GDM1 (cell line): ENCODE measurements at places on chromosomes 12 and 14.

GRCh38 chr12:108102363-108102762 is 26.7 kb upstream of the WSCD2 start:
- no peak for DNase-seq

GRCh38 chr12:93540466-93540865 is 32.0 kb upstream of the SOCS2 start:
- no peak for DNase-seq

DNA sequence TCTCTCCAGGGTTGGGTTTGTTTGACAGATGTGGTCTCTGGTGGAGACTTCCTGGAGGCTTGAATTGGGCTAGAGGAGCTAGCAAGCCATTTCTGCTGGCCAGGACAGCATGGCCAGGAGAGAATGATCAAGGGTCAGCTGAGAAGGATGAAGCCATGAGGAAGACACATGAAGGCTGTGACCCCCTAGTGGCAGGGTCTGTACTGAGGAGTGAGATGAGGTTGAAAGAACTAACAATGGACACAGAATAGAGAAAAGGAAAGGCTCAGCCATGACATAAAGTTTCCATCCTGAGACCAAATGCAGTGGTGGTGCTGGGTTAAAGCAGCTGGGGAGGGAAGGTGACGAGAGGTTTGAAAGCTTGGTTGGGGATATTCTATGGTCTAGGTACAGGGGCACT is 89.9 kb downstream of the NT5DC3 start:
- no peak for DNase-seq

DNA sequence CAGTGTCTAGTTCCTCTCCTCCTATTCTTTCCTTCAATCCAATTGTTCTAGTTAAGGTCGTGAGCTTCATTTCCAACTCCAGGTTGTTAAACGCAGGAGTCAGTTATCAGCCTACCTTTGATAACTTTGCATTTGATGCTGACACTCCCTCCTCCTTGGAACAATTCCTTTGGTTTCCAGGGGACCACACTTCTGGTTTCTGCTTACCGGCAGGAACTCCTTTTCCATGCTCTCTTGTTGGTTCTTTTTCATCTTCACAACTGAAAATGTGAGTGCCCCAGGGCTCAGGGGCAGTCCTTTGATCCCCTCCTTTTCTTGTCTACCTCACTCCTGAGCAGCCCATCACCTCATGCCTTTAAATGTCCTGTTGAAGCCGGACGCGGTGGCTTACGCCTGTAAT is 5.0 kb downstream of the EEF1AKMT3 start:
- DNase-seq: no peak

DNA sequence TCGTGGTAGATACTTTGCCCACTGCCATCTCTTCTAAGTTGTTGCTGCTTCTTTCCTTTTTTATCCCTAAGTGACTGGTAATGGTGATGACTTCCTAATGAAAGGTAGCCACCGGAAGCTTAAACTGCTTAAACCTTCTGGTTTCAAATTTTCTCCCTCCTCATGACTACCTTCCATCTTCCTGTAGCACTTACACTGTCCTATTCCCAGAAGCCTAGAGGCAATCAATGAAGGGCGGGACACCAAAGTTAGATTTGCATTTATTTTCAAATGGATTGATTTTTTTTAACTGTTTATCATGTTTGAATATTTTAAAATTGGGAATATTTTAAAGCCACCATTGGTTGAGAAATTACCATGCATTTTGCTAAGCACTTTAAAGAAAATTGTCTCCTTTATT is 64.7 kb downstream of the MSRB3 start:
- DNase-seq: no peak

DNA sequence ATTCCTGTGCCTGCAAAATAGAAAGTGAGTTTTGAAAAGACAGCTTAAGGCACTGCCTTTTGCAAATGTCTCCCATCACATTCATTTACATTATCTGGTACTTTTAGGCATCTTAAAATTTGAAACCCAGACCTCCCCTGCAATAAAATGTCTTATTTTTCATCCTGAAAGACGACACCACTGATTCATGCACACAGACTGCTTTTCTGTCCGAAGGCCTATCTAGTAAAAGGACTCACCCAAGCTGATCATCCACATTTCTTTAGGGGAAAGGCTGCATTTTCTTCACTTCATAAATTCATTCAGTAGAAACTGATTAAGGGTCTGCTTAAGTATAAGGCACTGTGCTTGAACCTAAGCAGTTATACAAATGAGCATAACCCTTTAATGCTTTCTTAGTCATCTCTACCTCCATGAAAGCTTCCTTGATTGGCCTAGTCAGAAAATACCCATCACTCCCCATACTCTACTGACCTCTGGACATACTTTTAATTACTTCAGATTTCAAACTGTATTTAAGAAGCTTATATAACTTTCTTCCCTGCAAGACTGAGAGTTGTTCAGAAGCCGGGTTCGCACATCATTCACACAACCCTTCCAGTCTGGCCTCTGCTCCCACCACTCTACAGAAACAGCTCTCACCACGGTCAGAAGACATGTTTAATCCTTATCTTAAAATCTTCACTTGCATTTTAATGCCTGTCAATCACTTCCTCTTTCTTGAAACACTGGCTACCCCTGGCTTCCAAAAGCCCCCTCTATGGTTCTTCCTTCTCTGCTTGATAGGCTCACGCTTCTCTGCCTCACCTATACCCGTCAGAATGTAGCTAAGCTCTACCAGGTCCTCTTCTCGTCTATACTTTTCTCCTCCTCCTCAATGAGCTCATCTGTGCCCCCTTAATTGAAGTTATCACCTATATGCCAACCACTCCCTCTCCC is 288.6 kb downstream of the MED13L start:
- DNase-seq: no peak

DNA sequence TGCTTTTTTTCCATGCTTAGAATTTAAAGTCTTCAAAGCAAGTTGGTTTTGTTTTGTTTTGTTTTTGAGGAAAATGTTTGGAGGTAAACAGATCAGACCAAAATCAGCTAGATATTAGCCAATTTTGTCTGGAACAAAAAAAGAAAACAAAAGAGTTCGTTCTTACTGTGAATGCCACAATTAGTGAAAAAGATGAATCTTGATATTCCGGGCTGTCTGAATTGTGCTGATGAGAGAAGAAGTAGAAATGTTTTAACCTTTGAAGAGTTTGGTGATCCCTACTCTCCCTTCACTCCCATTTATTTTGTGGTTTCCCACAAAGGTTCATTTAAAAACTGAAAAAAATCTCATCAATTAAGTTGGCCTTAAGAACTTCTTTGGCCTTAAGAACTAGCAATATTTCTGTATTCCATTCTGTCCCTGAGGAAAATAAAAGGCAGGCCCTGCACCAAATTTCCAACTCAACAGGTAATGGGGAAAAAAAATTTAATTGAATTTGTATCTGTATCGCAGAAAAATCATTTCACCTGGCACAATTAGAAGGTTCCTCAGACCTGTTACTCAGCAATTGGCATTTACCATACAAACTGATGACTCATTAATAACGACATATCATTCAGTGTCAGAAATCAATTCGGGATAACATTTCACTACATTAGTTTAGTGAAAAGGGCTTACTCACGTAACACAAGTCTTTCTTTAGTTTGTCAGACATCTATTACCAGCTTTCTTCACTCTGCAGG is 562 bp upstream of the GLIPR1L2 start:
- no peak for DNase-seq

DNA sequence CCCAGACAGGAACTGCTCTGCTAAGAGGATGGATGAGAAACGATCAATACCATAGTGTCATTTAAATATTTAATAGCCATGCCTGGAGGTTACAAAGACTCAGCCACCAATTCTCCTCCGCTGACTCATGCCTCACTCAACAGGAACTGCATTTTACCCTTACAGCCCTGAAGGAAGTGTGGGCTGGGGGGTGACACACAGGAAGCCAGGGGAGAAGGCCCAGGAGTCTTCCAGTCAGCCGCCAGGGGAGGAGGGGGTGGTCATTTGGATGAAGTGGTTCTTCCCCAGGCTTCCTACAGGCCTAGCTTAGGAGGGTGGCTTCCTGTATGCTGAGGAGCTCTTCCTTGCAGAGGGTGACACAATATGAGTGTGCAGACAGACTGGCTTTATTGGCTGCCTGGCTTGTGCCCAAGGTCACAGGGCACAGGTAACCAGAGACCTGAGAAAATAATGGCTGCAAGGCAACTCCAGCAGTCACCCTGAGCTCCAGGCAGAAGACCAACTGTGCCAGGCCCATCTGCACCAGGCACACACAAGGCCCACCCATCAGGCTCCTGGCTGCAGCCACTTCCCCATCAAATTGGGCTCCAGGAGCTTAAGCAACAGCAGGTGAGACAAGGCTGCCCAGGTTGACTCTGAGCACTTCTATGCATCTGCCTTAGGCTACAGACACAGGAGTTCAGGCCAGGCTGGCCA is 30.6 kb upstream of the RPLP0 start:
- DNase-seq: peak; percentile 88

GRCh38 chr12:101878243-101878821 is 952 bp downstream of the DRAM1 start:
- DNase-seq: no peak

GRCh38 chr14:53215101-53215500 is 62.0 kb upstream of the DDHD1 start:
- DNase-seq: no peak
